Panc1 (cell line): ENCODE measurements at places on chromosomes 13 and 19. TPM values are rescaled to one million over a fixed set of nuclear protein-coding genes. Genes with fewer than 3 reads are reported as not detected.

Gene PSG11
- total RNA-seq, result not detected

Gene SLITRK6
- 3.8 TPM for total RNA-seq

Gene SPC24
- 50.6 TPM for total RNA-seq

Gene NDUFA3
- 211 TPM for total RNA-seq

Gene PEAK3
- not detected for total RNA-seq

GRCh38 chr19:46193678-46194077 lies 35.9 kb upstream of the IGFL1 start:
- H3K27me3 ChIP-seq, result no peaks in the 10 kb centered on the region; the same call in 1 of the 2 replicates
- H3K4me1 ChIP-seq, result no peaks in the 10 kb centered on the region; the same call in 1 of the 2 replicates
- no peak overlapping the region for H3K4me3 ChIP-seq
- DNase-seq, result no peak

DNA sequence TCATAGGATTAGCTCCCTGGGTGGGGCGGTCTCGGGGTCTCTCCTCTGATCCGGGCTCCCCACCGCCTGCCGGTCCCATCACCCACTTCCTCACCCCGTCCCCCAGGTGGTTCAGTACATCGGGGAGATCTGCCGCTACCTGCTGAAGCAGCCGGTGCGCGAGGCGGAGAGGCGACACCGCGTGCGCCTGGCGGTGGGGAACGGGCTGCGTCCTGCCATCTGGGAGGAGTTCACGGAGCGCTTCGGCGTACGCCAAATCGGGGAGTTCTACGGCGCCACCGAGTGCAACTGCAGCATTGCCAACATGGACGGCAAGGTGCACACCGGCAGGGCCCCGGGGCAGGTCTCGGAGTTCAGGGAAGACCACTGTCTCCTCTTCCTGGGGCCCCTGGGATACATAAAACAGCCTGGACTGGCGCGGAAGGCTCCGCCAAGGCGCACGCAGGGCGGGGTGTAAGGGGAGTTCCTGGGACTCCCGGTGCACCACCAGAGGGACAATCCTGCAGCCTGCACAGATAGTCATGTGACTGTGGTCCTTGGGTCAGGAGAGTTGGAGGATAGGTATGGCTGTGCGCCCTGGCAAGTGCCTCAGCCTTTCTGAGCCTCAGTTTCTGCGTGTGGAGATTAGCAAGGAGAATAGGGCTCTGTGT lies 14.2 kb upstream of the PGLS start:
- H3K36me3 ChIP-seq, result no peaks in the 10 kb centered on the region
- H3K27ac ChIP-seq, result no peak overlapping the region
- no peaks in the 10 kb centered on the region for H3K4me1 ChIP-seq
- H3K27me3 ChIP-seq, result no peaks in the 10 kb centered on the region
- H3K4me3 ChIP-seq, result no peak overlapping the region
- no peak for DNase-seq

DNA sequence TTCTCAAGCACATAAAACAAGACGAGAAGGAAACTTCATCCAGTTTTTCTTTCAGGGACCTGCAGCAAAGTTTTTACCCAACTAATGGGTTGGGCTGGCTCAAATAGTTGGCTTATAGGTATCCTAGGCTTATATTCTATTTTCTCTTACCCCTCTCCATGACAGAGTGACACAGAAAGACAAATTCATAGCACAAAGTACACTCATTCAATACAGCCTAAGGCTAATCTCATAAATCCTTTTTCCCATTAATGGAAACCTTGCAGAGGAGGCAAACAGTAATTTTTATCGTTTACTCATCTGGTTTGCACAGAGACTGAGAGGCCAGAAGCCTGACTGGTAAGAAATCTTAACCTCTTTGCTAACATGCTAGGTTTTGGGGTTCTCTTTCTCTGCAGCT lies 1589.9 kb downstream of the SLITRK1 start:
- no peak overlapping the region for H3K27ac ChIP-seq
- no peak overlapping the region for H3K4me3 ChIP-seq
- H3K4me1 ChIP-seq, result no peaks in the 10 kb centered on the region

GRCh38 chr19:24033963-24034342 lies 53.0 kb upstream of the ZNF254 start:
- DNase-seq, result no peak
- peaks cover 5% of the 10 kb centered on the region; the same call in 1 of the 2 replicates for H3K36me3 ChIP-seq
- H3K4me1 ChIP-seq, result 0 out of 2 replicates have a peak, but pooled peaks cover 3% of the 10 kb centered on the region

DNA sequence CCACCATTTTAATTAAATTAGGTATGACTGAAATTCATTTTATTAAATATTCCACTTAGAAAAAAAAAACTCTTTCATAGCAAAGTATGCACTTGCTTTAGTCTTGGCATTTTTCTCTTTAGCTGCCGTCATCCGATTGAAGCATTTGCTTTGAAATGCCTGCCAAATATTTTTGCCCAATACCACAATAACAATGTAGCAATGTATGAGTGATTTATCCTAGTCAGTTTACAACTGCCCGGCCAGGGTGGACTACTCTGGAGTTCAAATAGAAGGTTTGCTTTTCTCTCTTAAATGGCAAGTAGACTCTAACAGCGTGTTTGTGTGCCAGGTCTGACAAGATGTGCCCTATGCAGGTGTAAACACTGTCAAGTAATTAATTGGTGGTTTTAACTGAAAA lies 675.3 kb upstream of the SGCG start:
- no peaks in the 10 kb centered on the region for H3K36me3 ChIP-seq
- H3K27me3 ChIP-seq, result no peaks in the 10 kb centered on the region
- H3K4me1 ChIP-seq, result no peaks in the 10 kb centered on the region
- no peak overlapping the region for H3K27ac ChIP-seq
